Cortex of kidney (tissue), 1 donor: ENCODE measurements at places on chromosomes 6 and 20.

GRCh38 chr6:63708631-63709030, 73.0 kb downstream of the PHF3 start:
- no peak for DNase-seq

DNA sequence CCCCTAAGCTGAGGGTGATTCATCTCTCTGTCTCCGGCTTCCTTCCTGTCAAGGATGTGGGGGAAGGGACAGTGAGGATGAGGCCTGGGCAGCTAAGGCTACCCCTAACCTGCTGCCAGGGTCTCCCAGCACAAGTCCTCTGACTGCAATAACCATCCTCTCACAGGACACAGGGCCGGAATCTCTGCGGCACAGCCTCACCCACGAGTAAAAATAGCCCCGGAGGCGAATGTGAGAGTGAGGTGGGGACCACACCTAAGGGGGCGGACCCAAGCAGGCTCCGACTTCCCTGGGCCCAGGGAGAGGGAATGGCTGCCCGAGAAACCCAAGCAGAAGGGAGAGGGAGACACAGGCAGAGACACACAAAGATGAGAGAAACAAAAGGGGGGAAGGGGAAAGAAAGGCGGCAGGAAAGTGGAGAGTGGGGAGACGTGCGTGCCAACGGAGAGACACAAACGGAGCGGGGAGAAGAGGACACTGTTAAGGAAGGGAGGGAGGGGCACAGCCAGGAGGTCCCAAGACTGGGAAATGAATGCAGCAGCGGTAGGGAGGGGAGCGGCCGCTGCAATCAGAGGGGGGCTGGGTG, 1.4 kb downstream of the CLIC1 start:
- no peak for DNase-seq

- DNase-seq, result no peak
These were observed 4.6 kb upstream of the BICRAL start for GRCh38 chr6:42777126-42777822.

DNA sequence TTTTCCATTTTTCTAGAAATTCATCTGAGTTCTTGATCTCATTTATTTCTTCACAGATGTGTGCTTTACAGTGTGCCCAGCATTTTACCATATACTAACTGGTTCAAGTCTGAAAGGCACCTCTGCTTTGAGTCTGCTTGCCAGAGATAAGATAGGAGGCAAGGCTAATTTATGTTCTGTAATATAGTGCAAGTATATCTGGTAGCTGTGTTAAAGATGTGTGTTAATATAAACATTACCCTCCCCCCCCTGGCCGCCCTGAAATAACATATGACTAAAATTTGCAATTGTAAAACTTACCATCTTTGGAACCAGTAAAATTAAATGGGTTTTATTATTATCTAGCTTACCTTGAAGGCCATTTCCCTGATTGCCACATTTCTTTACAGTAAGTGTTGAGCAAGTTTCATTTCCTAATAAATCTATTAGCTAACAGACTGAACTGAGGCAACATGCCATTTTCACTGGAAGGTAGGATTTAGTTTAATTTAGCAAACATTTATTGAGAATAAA, 2.7 kb downstream of the FBXO9 start:
- no peak for DNase-seq

- DNase-seq, result no peak
These were observed 5.0 kb downstream of the HLA-A start for GRCh38 chr6:29947077-29947980.

GRCh38 chr6:111810294-111811131, 62.7 kb downstream of the FYN start:
- DNase-seq, result no peak

- no peak for DNase-seq
These were observed 189.6 kb downstream of the ADAT2 start for GRCh38 chr6:143260857-143261256.

- no peak for DNase-seq
These were observed 72.7 kb downstream of the IGF2R start for GRCh38 chr6:160041608-160042007.

GRCh38 chr6:144897441-144897921, 612.3 kb downstream of the UTRN start:
- no peak for DNase-seq

GRCh38 chr6:132860254-132860653, 45.9 kb downstream of the RPS12 start:
- DNase-seq, result no peak

DNA sequence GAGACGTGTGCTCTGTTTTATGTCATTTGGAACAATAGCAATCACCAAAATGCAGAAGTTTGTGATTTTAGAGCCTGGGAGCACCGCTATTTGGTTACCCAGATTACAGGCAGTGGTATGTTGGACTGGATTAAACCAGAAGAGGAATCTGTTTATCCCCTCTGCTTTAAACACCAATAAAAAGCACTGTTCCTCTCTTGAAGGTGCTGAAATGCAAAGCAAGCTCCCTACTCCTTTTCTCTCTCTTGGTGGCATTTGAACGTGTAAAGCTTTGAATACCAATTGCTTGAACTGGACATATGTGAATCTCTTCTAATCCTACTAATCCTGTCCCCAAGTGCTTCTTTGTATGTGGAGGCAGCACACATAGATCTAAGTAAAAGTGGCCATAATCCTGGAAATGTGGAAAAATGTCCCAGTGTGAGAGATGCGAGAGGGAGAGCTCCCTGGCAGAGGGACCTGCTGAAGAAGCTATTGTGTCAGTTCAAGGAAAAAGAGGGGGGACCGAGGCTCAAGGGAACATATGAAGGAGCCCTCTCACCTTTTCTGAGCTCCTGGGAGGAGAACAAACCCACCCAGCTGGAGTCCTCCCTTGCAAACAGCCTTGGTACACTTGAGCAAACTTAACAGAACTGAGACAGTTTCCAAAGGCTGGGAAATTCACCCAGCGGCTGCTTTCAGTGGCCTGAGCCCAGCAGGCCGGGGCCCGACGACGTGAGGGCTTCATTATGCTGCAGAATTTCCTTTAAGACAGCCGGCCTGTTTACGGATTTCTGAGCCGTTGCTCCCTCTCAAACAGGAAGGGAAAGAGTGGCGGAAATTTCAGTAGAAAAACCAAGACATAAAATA, 18.8 kb upstream of the OLIG3 start:
- DNase-seq, result no peak

DNA sequence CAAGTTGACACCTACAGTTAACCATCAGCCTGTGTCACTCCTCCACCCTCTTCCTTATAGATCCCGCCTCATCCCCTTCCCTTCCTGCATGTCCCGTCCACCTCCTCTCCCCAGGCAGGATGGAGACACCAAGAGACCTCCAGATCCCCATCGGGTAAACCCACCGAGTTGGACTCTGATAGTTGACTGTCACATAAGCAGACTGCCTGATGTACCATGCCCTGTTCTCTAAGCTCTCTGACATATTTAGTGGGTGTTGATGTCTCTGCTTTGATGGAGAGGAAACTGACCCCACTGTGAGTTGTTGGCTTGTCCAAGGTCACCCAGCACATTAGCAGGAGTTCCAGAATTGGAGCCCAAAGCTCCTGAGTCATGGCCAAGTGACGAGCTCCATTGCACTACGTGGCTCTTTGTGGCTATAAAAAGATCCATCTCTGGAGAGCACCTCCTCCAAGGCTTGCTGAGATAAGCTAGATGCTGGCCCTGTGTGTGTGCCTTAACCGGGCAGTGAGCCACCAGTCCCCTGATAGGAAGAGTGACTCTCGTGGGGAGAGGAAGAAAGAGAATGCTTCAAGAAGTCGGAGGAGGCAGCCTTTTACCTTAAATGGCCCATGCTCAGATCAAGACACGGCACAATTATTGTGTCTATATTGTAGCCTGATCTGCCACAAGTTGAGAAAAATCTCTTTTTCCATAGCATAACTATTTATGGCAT, 236.0 kb upstream of the ECI2 start:
- no peak for DNase-seq

DNA sequence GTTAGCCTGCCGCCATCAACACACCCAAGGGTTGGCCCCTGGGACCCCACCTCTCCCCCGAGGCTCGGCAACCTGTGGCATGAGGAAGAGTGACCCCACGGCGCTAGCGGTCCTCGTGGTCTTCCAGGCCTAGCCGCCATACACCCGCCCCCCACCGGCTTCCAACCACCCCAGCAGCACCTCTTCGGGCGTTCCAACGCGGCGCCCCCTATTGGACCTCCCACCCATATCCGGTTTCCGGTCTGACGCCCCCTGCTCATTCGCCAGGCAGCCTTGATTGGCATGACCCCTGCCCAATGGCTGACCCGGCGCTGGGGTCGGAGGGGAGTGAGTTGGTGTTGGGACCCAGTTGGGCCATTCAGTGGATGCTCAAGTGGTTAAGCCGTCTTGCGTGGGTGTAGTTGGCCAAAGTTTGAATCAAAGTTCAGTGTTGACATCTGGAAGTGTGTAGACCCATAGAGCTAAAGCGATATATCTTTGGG, at the start of gene GNAS-AS1:
Gene GNAS-AS1, minus strand, starts transcription at position 210 of the 482 bp plus-strand sequence.
- no peak for DNase-seq

GRCh38 chr20:45406260-45407066, 1.6 kb upstream of the DBNDD2 start:
- no peak for DNase-seq

GRCh38 chr20:15487030-15487429, 1086.2 kb downstream of the KIF16B start:
- no peak for DNase-seq

- no peak for DNase-seq
These were observed at the start of gene RIMS4 for GRCh38 chr20:44810391-44811149. TSS of gene RIMS4 (minus strand) at chr20:44810546. CDS start at chr20:44810271, 275 bp downstream.

GRCh38 chr6:44535446-44535845, 147.9 kb downstream of the CDC5L start:
- DNase-seq, result no peak

- no peak for DNase-seq
These were observed 17.0 kb upstream of the MRS2 start for GRCh38 chr6:24385536-24386269.

DNA sequence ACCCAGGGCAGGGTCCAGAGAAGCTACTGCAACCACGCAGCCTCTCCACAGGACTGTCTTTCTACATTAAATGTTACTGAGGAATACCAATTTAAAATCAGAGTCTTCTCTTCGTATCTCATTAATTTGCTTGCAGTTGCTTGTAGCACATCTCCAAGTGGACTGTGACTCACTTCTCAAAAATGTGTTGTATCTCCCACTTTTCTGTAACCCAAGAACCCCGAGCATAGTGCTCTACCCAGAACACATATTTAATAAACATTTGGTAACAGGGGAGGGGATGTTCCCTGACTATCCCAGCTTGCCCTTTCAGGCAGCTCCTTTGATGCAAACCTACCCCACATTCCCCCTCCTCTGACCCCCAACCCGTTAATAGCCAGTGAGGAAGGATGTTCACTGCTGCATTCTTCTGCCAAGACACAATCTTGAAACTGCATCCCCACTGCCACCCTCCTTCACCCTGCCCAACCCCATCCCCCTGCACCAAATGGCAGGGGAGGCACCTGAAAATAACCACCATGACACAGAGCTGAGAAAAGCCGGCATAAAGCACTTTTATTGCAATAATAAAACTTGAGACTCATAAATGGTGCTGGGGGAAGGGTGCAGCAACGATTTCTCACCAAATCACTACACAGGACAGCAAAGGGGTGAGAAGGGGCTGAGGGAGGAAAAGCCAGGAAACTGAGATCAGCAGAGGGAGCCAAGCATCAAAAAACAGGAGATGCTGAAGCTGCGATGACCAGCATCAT, 24.2 kb downstream of the FKBP1A start:
- no peak for DNase-seq

- no peak for DNase-seq
These were observed 144.3 kb downstream of the ADGRB3 start for GRCh38 chr6:68779366-68779765.
